ENCODE measurements at places on chromosomes 12 and 14.

- no peak for DNase-seq
Measured at GRCh38 chr12:72612171-72612570, 340.0 kb downstream of the TRHDE start.

- no peak for DNase-seq
Measured at GRCh38 chr14:50524060-50524459, 8.3 kb downstream of the MAP4K5 start.

DNA sequence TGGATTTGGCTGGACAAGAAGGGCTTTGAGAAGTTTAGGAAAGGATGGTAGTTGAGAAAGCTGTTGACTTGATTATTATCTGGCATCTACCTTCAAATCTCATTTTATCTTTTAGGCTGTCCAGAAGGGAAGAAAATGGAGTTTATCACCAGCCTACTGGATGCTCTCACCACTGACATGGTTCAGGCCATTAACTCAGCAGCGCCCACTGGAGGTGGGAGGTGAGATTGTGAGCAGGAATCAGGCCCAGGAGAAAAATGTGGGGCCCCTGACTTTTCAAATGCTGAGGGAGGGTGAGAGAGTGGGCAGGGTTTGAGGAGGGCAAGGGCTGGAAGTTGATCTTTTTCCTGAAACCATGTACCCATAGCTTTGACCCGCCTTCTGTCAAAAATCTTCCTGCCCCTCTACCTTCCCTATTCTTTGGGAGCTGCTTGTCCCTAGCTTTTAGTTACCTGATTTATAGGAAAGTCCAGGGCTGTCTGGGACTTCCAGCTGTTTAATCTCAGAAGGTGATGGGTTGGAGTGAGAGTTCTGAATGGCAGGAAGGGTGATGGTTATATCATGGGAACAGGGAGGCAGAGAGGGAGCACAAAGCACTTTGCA, 134.2 kb downstream of the SMOC1 start:
- DNase-seq, result peak; percentile 40

- no peak for DNase-seq
Measured at GRCh38 chr12:29073631-29074239, 75.3 kb upstream of the FAR2 start.

DNA sequence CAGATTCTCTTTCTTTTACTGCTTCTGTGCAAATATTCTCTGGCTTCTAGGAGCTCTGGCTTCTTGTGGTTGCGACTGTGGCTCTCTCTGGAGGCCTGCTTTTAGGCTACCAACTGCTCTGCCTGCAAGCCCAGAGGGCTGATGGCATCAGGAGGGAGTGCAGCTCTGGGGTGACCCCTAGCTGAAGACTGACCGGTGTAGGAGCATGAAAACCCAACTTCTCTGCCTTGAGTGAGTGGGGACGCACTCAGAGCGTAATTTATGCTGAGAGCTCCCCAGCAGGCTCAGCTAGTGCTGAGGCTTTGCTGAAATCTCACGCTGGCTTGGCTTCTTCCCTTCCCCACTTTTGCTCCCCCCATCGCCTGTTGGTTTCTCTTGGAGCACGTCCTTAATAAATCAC, 29.9 kb upstream of the RBM19 start:
- DNase-seq, result no peak

GRCh38 chr12:63319386-63319785, 168.4 kb upstream of the AVPR1A start:
- no peak for DNase-seq

GRCh38 chr14:52366796-52367315, 52.7 kb downstream of the PTGER2 start:
- DNase-seq, result no peak

DNA sequence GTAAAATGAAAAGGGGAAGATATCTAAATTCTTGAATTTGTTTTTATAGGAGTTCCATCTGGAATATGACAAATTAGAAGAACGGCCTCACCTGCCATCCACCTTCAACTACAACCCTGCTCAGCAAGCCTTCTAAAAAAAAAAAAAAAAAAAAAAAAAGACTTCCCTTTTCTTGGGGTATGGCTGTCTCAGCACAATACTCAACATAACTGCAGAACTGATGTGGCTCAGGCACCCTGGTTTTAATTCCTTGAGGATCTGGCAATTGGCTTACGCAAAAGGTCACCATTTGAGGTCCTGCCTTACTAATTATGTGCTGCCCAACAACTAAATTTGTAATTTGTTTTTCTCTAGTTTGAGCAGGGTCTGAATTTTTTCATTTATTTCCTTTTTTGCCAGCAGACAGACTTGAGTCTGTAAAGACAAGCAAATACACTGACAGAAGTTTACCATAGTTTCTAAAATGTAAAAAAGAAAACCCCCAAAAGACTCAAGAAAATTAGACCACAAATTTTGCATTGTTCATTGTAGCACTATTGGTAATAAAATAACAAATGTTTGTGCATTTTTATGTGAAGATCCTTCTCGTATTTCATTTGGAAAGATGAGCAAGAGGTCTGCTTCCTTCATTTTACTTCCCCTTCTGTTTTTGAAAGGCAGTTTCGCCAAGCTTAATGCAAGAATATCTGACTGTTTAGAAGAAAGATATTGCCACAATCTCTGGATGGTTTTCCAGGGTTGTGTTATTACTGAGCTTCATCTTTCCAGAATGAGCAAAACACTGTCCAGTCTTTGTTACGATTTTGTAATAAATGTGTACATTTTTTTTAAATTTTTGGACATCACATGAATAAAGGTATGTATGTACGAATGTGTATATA, 12.1 kb upstream of the KCNMB4 start:
- no peak for DNase-seq

- no peak for DNase-seq
Measured at GRCh38 chr12:95574799-95575452, 23.6 kb upstream of the USP44 start.

GRCh38 chr12:122437656-122438121, 15.2 kb upstream of the CLIP1 start:
- no peak for DNase-seq

GRCh38 chr14:100900837-100901390, 2.6 kb downstream of the RTL1 start:
- peak; percentile 19 for DNase-seq

DNA sequence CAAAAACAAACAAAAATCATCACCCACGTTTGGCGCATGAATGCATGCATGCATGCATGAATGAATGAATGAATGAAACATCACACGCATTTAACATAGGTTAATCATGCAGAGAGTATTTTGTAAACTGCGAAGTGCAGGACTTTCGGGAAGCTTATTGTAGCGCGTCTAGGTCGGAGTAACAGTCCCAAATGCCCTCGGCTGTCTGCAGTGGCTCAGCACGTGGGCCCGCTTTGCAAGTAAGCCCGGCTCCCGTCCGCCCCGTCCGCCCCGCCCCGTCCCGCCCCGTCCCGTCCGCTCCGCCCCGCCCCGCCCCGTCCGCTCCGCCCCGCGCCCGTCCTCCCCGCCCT, 263 bp upstream of the IFT81 start:
- no peak for DNase-seq

- peak; percentile 55 for DNase-seq
Measured at GRCh38 chr12:54352022-54352531, 12.2 kb downstream of the GPR84 start.

- DNase-seq, result no peak
Measured at GRCh38 chr12:67082221-67082620, 186.9 kb upstream of the CAND1 start.

GRCh38 chr12:93020631-93021597, 91.8 kb upstream of the EEA1 start:
- no peak for DNase-seq

GRCh38 chr14:47846008-47846407, 170.6 kb upstream of the MDGA2 start:
- DNase-seq, result no peak

DNA sequence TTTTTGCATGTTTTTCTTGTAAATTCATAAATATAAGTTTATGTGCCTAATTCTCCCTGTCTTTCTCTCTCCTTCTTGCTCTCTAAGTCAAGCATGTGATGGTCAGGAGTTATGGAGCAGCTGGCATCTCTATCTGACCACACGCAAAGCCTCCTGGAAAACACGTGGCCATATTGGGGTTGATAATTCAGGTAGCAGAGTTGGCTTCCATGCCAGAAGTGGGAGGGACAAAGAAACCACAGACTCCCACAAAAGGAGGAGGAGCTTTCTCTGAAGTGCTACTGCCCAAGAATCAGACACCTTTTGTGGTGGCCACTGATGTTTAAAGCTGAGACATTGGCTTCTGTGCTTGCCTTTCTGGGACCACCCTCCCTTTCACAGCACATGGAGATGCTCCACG, 517.6 kb upstream of the TMEM132C start:
- no peak for DNase-seq

- DNase-seq, result peak; percentile 98
Measured at GRCh38 chr14:92793709-92794546, at the start of gene GOLGA5. Gene GOLGA5, plus strand, starts transcription at chr14:92794305. Its CDS starts 3,133 bp downstream, at chr14:92797438.

GRCh38 chr12:127590868-127591267, 676.1 kb upstream of the TMEM132C start:
- no peak for DNase-seq

DNA sequence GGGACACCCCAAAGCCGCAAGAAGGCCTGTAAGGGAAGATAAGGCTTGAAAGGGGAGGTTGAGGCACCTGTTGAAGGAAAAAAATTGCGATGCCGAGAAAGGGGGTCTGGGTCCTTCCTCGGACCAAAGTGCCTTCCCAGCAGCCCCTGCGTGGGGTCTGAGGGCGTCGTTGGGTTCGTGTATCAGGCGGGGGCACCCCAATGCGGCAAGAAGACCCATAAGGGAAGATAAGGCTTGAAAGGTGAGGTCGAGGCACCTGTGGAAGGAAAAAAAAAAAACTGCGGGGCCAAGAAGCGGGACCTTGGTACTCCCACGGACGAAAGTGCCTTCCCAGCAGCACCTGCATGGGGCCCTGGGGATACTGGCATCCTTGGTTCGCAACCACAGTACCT, 277.5 kb downstream of the ALG10 start:
- no peak for DNase-seq

GRCh38 chr14:71206766-71207371, 299.6 kb downstream of the PCNX1 start:
- DNase-seq, result no peak

DNA sequence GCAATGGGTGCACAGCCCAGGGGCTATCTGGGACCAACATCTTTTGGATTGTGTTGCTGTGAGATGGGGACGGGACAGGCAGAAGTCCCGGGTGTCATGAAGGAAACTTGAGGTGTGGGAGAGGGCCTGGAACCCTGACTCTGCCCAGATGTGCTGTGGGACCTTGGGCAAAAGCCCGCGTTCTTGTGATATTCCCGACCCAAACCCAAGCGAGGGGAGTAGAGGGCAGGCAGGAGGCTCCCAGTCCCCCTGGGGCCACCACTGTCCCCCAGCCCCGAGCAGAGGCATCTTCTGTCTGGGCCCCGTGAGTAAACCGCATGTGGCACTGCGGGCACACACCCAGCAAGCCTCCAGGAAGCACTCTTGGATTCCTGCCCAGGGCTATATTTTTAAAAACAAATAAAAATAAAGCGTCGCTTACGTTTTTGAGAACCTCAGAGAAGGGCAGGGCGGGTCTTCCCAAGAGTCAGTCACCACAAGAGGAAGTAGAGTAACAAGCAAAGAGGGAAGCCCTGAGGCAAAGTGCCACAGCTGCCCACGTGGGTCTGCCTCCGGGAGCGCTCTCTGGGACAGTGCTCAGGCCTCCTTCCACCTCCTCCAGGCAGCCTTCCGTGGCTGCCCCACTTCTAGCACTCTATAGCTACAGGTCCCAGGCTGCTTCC, 39.5 kb downstream of the BEGAIN start:
- DNase-seq, result peak; percentile 35

GRCh38 chr12:132659146-132659545, 28.0 kb downstream of the POLE start:
- no peak for DNase-seq

DNA sequence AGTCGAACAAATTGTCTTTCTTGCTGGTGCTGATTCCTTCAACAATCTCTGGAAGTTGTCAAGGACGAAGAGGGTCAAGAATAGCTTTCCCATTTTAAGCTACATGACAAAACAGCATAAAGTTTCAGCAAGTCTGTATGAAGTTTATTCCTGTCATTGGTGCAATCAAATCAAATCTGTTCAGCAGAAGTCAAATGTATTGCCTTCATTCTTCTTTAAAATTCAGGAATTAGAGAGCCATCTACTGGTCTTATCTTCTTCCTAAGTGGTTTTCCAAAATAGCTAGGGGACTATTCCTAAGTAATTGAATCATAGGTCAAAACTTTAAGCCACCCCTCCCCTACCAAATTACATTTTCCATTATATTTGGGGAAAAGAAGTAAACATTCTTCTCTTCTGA, 990.2 kb downstream of the GALC start:
- DNase-seq, result no peak

DNA sequence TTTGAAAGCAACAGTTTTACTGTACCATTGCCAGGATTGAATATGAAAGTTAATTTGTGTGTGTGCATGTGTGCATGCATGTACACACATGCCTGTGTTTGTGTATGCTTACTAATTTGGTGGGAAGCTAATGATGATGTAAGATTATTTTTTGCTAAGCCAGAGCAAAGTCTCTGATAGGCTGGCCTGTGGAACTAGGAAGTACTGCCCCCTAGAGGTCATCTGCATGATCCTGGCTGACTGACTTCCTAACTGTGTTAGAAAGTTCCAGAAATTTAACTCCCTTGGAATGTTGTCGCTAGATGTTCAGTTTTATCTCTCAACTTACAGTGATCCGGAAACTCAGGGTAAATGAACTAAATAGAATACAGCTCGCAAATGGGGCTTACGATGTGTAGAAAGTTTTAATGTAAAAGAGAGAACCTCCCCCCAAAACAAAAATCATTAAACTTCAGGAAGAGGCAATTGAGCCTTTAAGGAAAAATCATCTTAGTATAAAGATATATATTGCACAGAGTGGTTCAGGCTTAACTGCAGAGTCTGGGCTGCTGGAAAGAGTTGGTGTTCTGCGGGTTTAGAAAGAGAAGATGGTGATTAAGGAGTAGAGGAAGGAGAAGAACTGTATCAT, 34.3 kb upstream of the SLC38A1 start:
- DNase-seq, result peak; percentile 13

- no peak for DNase-seq
Measured at GRCh38 chr14:83883732-83884131, 1646.2 kb upstream of the FLRT2 start.

DNA sequence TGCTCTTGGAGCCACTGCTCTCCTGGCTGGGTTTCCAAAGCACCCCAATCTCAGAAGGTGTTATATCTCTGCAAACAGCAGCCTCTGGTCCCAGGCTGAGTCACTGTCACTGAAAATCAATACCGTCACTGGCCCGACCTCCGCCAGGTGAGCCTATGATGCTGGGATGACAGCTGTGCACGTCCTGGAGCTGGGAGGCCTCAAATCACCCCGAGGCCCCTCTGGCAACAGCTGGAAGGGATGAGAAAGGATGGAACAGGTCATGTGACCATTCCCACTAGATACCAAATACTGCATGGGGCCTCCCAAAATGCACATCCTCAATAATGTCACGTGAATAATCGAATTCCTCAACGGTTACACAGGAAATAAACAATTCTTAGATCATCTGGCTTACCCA, 190.8 kb downstream of the TTC7B start:
- DNase-seq, result no peak

GRCh38 chr14:92173668-92174067, 51.9 kb downstream of the CPSF2 start:
- no peak for DNase-seq

DNA sequence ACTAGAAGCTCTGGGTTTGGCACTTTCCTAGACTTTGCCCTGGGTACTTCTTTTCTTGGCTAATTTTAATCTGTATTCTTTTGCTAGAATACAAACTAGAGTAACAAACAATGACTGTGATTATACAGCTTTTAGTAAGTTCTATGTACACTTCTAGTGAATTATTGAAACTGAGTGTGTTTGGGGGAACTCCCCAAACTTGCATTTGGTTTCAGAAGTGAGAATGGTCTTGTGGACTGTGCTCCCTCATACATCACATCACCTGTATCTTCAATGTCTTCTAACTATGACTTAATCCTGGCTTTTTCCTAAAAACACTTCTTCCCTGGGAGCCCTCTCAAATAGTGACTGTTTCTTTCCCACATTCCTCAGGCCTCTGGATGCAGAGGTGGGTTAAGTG, 23.6 kb upstream of the SSTR1 start:
- no peak for DNase-seq
